ENCODE measurements at places on chromosomes 3 and 15.
A peak's percentile ranks its signal among the peaks of the same experiment; 100 is the strongest.

GRCh38 chr15:37425541-37425940 lies 325.2 kb upstream of the MEIS2 start:
- no peak for DNase-seq

GRCh38 chr3:43641306-43642114 lies 19.7 kb upstream of the ANO10 start:
- peak; percentile 13 for DNase-seq

DNA sequence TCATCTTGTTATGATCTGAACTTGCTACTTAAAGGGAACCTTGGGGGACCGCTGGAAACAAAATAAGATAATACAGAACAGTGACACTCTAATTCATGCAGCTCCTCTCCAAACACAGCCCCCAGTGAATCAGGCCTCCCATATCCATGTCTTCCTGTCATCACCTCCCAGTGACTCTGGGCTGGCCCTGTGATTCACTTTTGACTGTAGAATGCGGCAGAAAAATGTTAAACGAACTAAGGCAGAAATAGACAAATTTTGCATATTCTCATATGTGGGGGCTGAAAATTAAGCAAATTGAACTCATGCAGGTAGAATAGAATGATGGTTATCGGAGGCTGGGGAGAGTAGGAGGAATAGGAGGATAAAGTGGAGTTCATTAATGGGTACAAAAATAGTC lies 20.2 kb upstream of the GADL1 start:
- DNase-seq: no peak

GRCh38 chr3:6526321-6526720 lies 334.6 kb upstream of the GRM7 start:
- no peak for DNase-seq

- no peak for DNase-seq
Observed at GRCh38 chr3:34305266-34305665, 506.8 kb downstream of the PDCD6IP start.

- no peak for DNase-seq
Observed at GRCh38 chr3:29033511-29033910, 247.4 kb upstream of the RBMS3 start.

- no peak for DNase-seq
Observed at GRCh38 chr15:59292442-59293151, 80.1 kb downstream of the MYO1E start.

GRCh38 chr15:91688811-91689210 lies 164.7 kb upstream of the SLCO3A1 start:
- no peak for DNase-seq

DNA sequence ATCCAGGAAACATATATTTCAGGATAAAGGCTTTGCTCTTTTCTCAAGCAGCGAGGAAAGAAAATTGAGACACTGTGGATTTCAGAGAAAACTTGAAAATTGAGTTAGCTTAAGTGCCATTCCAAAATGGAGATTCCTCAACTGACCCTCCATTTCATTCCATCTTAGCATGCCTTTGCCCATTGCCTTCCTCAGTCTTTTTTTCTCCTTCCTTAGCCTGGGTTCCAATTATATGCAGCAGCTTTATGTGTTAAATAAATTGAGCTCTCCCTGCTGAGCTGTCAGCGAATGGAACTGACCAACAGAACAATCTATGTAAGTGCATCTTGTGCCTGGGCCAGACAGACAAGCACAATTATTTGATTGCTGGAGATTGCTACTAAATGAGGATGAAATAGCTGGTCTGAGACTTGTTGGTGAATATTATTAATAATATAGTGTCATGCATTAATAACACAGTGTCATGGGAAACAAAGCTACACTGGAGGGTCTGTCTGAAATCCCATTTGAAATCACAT lies 6.9 kb upstream of the DNAJC19 start:
- no peak for DNase-seq

DNA sequence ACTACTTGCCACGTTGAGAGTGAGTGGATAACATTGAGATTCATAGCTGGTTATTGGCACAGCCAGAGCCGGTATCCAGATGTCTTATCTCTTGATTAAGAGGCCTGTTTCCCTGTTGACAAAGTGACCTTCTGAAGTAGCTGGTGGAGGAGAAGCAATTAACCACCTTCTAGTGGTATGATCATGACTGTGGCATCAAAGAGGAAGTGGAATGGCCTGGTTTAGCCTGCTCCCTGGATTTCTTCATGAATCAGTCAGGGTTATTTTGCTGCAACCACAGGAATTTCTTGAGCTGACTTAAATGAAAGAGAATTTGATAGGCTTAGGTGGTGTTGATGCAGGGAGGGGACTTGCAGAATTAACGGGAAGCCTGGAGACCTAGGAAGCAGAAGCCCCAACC lies 398.3 kb downstream of the MFSD1 start:
- peak; percentile 34 for DNase-seq

DNA sequence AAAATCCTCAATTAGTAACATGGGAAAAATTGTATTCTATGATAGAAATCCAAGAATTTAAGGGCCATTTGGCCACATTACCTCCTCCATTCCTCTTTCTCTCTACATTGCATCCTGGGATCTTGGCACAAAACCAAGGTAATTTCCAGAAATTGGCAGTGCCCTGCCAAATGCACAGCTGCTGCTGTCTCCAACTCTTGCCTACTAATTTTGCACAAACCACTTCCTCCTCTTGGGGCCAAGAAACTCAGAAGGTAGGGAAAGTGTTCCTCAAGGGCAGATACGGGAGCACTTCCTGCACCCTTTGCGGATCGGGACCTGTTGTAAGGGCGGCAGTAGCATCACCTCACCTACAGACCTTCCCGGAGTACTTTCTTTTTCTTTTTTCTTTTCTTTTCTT lies 57.8 kb downstream of the MAP3K13 start:
- peak; percentile 41 for DNase-seq

DNA sequence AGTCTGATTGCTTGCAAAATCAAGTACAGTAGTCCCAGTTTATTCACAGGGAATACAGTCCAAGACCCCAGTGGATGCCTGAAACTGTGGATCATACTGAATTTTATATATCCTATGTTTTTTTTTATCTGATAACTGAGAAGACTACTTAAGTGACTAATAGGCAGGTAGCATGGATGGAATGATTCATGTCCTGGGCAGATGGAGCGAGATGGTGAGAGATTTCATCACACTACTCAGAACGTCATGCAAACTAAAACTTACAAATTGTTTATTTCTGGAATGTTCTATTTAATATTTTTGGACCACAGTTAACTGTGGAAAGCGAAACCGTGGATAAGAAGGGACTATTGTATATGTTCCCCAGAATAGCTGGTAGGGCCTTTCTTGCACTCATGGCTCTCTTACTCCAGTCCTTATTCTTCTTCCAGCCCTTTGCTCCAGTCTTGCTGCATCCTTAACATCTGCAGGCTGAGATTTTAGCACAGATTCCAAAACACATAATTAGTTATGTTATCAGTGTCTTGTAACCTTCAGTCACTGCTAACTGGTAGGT lies 290.0 kb downstream of the ADAMTSL3 start:
- no peak for DNase-seq

DNA sequence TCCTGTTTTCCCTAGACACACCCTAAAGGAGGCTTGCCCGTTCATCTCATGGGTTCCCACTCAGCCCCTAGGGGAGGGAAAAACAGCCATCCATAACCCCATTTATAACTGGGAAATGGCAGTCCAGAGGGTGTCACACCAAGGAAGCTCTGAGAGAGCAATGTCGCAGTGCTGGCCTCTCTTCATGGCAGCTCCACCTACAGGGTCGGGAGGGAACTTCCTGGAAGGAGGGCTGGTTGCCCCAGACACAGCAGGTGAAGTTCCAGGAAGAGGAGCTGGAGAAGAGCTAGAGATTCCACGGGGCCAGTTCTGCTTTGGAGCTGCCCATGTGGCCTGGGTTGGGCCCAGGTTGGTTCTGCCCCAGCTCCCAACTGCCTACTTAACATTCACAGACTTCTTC lies 22.3 kb upstream of the LINGO1 start:
- DNase-seq: no peak

GRCh38 chr3:141307351-141308059 lies 60.8 kb upstream of the ZBTB38 start:
- no peak for DNase-seq

DNA sequence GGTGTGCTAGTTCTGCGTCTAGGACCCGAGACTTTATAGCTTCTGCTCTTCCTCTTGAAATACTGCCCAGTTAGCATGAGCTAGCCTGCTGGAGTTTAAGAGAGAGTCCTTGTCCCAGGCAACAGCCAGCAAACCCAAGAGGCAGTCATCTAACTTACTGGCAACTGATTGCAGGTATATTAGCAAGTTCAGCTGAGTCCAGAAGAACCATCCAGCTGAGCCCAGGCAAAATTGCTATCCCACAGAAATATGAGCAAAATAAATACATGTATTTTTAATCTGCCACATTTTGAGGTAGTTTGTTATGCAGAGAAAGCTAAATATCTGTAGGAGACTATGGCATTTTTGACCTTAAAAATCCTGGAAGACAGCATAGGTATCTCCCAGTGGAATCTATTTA lies 174.4 kb upstream of the CMC1 start:
- DNase-seq: no peak

- no peak for DNase-seq
Observed at GRCh38 chr3:157700405-157700804, 197.2 kb upstream of the VEPH1 start.

DNA sequence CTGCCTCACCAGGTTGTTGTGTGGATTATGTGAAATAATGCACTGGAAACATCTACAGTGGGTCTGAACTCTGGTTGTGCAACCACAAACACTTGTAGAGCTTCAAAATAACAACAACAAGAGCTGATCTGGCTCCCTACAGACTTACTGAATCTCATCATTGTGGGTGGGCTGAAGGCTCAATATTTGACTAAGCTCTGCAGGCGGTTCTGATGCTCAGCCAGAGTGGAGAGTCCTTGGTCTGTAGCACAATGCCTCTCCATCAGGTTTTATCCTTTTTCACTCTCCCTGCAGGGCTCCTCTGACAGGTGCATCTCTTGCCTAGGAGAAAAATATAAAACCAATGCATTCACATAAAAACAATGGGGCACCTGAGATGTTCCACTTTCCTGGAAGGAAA lies 456.3 kb upstream of the ONECUT1 start:
- DNase-seq: no peak

Measured in suppressor macrophage treated with lipopolysaccharide for 1 hour (primary cell).